Sciatic nerve (tissue), 2 donors: ENCODE measurements at places on chromosomes 7 and 10.

DNA sequence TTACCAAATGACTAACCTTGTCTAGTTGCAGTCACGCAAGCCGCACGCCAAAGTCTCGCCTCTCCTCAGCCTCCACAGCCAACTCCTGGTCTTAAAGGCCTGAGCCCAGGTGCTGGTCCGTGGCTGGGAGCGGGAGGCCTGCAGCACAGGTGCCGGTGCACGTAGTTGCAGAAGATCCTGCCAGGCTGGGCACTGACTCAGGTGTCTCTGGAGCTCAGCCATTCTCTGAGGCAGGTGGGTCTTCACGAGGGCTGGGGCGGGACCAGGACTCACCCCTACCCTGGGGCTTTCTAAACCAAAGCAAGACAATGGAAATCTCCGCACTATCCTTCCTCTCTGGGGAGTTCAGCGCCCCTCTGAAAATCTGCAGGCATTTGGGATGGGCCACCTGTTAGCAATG is 216.4 kb downstream of the MLLT10 start:
- no peak for DNase-seq

DNA sequence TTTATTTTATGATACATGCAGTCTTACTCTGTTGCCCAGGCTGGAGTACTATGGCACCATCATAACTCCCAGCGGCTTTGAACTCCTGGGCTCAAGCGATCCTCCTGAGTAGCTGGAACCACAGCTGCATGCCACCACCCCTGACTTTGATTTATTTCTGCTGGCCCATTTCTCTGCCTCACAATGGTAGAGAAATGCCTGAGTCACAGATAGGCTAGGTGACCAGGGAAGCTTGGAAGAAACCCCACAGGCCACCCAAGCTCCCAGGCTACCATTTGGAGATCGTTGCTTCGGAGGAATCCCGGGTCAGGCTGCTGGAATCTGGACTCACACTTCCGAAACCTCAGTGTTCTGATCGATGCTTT is 17.4 kb upstream of the BAIAP2L1 start:
- DNase-seq: no peak

GRCh38 chr7:41346878-41347277 is 356.0 kb downstream of the INHBA start:
- no peak for DNase-seq

DNA sequence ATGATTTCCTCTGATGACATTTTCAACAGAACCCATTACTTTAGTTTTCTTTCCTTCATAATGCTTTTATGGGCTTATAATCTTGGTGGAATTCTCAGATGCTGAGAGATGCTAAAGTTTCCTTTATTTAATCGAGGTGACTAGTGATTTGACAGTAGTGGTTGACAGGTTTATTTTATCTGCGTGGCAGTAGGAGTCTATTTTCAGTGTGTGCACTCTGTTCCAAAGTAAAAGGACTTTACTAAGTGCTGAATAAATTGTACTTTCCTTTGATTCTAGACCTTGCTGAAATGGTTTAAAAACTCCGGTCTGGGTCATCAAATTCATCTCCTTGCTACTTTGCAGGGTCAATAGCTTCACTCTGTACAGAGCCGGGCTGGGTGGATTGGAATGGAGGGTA is 900.3 kb downstream of the LRMDA start:
- DNase-seq: no peak

DNA sequence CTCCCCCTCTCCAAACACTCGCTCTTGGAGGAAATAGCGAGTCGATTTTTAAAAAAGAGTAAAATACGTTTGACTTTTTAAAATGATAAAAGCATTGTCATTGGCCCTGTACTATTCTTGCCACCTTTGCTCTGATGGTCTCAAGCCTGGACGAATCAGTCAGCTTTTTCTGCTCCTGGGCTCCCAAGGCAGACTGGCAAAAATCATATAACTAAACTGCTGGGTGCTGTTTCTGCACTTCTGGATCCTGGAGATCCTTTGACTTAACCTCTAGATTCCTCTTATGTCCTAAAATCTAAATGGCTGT is 1.8 kb downstream of the TPST1 start:
- no peak for DNase-seq

- no peak for DNase-seq
Measured at GRCh38 chr10:8600192-8600591, 545.7 kb downstream of the GATA3 start.

- no peak for DNase-seq
Measured at GRCh38 chr10:18439601-18440000, 211.8 kb downstream of the NSUN6 start.

GRCh38 chr7:47807756-47808155 is 140.5 kb downstream of the PKD1L1 start:
- DNase-seq: no peak

DNA sequence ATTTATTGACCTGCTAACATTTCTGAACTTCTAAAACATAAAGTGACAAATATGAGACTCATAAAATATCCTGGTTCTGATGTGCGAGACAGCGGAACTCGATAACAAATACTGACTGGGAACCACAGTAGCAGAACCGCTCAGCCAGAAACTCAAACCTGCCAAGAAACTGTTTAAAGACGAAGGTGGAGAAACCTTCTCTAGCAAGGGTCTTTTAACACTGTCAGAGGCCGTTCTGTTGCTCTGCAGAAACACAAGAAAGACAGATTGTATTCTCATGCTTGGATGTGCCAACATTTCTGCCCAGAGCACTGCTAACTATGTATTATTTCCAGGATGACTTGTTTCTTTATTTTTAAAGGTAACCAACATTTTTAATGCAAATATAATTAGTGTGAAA is 514.8 kb upstream of the ADARB2 start:
- no peak for DNase-seq

DNA sequence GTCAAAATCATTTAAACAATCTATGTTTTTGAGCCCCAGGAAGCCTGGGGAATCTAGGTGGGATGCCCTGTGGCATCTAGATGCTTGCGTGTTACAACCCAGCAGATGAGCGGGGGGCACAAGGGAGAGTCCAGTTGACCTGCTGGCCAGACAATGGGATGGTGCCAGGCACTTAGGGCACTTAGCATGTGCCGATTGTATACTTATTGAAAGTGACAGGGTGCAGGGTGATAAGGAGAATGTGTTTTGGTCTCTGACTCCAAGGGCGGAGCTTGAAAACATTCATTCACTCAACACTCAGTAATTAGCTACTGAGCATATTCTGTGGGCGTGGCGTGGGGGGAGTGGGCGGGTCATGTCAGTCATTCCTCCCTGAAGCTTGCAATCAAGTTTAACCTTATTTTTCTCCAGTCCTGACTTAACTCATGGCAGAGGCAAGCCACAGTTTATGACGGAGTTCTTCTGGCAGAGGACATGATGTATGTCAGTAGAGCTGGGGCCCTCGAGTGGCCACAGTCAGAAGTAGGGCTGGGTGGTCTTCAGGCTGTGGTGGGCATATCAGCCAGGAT is 115.1 kb downstream of the PRKCQ start:
- no peak for DNase-seq

- DNase-seq: no peak
Measured at GRCh38 chr10:100782461-100783244, 37.3 kb downstream of the PAX2 start.

DNA sequence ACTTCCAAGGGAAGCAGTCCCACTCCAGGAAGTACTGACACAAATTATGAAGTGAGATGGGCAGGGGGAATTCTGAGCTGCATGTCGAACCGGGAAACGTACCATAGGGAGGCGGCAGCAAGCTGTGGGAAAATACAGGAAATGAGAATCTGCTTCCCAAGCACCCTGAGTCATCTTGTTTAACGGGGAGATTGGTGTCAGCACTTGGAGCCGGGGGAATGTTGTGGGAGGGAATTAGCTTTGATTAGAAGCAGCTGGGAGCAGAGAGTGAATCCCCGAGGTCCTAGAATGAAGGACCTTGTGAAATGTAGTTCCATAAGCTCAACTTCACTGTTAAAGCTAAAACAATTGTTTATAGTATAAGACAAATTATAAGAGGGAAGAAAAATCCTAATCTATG is 141.4 kb upstream of the PRKCQ start:
- DNase-seq: no peak

- DNase-seq: no peak
Measured at GRCh38 chr10:84876116-84876999, 548.0 kb downstream of the CCSER2 start.

- DNase-seq: no peak
Measured at GRCh38 chr7:151818674-151819519, 58.0 kb downstream of the PRKAG2 start.

DNA sequence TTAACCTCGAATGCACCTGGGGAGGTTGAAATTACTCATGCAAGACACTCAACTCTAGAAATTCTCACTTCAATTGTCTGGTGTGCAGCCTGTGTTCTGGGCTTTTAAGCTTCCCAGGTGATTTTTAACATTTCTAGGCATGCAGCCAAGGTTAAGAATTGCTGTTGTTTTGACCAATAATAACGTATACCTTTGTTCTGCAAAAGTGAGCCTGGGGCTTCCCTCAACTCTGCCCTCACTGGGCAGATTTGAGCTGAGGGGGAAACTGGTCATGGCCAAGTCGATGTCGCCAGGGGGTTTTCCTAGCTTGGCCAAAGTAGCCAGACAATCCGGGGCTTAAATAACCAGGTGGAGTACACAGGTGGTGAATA is 568 bp downstream of the PRSS2 start:
- no peak for DNase-seq

DNA sequence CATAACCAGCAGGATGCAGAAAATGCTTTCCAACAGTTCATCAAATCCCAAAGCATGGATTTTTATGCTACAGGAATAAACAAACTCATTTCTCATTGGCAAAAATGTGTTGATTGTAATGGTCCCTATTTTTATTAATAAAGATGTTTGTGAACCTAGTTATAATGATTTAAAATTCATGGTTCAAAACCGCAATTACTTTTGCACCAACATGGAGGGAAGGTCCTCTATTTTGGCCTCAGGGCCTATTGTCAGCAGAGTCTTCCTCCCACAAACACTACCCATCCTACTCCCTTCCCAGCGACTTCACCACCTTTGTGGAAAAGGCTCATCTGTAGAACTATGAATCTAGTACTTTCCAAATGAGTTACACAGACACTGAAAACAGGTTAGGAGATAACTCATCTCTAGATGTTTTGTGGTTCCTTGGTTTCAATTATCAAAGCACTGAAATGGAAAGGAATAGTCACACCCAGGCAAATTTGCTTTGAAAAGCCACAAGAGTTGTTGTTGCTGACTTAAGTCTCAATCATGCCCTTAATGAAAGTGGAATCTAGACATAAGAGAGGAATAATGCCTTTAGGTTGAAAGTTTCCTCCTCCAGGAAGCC is 59.4 kb upstream of the FRMD4A start:
- no peak for DNase-seq

GRCh38 chr10:5370493-5371352 is 6.0 kb downstream of the UCN3 start:
- no peak for DNase-seq

GRCh38 chr7:114925434-114925833 is 3.5 kb downstream of the MDFIC start:
- DNase-seq: no peak

DNA sequence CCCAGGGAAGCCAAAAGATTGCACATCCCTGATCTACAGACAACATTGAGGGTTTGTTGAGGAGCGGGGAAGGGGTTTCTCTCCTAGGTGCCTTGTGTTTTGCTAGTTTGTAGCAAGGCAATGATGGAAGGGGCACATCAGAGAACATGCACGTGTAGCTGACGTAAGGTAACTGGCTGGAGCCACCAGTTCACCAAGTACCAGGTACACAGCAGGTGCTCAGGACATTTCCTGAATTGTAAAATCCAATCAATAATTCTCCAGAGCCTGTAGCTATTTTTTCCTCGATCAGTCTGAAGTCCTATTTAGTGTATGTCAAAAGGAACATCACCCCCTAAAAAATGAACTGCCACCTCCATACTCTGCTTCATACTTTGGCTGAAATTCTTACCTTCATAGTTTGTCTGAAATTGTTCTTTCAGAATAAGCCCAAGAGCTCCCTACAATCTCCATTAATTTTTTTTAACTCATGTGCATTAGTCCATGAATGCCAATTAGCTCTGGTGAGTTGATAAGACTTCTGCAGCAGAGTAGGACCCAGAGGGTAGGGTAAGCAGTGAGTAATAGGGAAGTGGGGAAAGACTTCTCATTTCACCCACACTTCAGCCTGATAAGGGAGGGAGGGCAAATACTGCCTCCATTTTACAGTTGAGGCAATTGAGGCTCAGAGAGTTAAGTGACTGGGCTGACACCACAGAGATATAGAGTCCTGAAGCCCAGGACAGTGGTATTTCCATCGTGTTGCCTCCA is 36.0 kb upstream of the SLC26A3 start:
- no peak for DNase-seq

DNA sequence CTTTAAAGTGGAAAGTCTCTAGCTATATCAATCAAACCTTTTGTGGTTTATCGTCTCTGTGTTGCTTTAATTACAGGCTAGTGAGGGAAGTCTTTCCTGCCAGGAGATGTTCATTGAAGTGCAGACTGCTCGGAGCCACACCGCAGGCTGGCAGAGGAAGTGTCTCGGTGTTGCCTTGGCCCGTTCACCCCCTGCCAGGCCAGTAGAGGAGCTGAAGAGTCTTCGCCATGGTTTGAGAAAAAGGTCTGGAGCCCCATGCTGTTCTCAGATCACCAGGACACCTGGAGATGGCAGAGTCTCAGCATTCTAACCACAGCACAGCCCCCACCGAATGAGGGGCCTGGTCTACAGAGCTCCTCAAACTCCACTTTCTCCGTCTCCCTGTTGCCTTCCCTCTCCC is 275.9 kb upstream of the PLPP4 start:
- no peak for DNase-seq

- no peak for DNase-seq
Measured at GRCh38 chr10:98258683-98259454, 9.1 kb downstream of the LOXL4 start.

GRCh38 chr7:32511791-32512190 is 16.5 kb downstream of the AVL9 start:
- DNase-seq: no peak

- no peak for DNase-seq
Measured at GRCh38 chr10:129021594-129022304, 445.3 kb upstream of the MGMT start.

DNA sequence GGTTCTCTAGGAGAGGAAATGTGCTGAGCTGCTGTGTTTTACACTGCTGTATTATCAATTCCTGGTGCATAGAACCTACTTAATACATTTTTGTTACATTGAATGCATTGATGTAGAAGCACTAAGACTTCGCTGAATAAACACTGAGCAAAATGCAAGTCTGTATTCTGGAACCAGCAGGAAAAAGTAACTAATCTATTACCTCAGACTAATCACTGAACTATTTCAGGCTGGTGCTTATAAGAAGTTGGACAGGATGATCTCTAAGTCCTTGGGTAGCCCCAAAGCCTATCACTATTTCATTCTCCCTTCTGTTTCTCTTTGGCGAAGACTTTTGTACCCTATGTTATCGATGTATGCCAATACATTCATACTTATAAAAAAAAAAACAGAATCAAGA is 87.2 kb upstream of the LRRTM3 start:
- DNase-seq: no peak

DNA sequence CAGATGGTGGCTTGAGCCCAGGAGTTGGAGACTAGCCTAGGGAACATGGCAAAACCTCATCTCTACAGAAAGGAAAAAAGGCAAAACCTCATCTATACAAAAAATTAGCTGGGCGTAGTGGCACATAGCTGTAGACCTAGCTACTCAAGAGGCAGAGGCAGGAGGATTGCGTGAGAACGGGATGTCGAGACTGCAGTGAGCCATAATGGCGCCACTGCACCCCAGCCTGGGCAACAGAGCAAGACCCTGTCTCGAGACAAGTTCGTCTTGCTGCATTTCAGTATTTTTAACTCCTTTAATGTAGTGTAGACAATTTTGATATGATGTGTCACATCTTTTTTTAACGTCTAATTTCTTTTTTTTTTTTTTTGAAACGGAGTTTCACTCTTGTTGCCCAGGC is 31.4 kb upstream of the KMT2C start:
- DNase-seq: no peak

GRCh38 chr10:101041252-101041761 is 10.3 kb downstream of the SFXN3 start:
- peak; percentile 88 for DNase-seq
